Stimulated activated CD8-positive, alpha-beta memory T cell treated with anti-CD3 and anti-CD28 coated beads, Interleukin-7, amount 100 ng/mL, for 48 hours (primary cell): ENCODE measurements at places on chromosomes 7 and 10.

GRCh38 chr7:80603940-80604339 lies 34.5 kb upstream of the CD36 start:
- no peak for DNase-seq

DNA sequence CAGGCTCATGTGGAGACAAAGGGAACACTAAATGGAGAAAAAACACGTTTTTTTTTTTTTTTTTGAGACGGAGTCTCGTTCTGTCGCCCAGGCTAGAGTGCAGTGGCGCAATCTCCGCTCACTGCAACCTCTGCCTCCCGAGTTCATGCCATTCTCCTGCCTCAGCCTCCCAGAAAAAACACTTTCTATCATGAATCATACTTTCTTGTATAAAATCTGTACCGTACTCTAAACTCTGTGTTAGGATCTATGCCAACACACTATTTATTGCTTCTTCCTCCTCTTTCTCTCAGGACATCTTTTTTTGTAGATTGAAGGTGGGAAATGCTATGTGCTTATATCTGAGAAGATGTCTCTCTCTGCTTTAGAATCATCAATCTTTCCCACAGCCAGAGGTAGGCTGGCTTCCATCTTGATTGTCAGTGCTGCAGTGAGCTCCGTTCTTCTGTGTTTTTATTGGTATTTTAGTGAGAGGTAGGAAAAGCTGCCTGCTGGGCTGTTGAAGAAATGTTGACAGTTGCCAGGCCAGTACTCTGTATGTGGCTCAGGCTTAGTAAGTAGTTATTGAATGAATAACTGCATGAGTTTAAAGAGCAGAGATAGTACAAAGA lies 101.1 kb downstream of the GPR85 start:
- no peak for DNase-seq

- no peak for DNase-seq
Observed at GRCh38 chr7:42210779-42211178, 26.2 kb downstream of the GLI3 start.

- no peak for DNase-seq
Observed at GRCh38 chr7:1725199-1725690, 55.2 kb downstream of the ELFN1 start.

- no peak for DNase-seq
Observed at GRCh38 chr7:34191771-34192479, 286.6 kb downstream of the BMPER start.

GRCh38 chr10:83929399-83929798 lies 209.9 kb upstream of the GHITM start:
- DNase-seq = no peak

- no peak for DNase-seq
Observed at GRCh38 chr7:150923196-150923595, 54.9 kb downstream of the KCNH2 start.

- no peak for DNase-seq
Observed at GRCh38 chr7:151566897-151567320, 47.2 kb upstream of the RHEB start.

- no peak for DNase-seq
Observed at GRCh38 chr7:42485301-42485766, 248.3 kb upstream of the GLI3 start.

DNA sequence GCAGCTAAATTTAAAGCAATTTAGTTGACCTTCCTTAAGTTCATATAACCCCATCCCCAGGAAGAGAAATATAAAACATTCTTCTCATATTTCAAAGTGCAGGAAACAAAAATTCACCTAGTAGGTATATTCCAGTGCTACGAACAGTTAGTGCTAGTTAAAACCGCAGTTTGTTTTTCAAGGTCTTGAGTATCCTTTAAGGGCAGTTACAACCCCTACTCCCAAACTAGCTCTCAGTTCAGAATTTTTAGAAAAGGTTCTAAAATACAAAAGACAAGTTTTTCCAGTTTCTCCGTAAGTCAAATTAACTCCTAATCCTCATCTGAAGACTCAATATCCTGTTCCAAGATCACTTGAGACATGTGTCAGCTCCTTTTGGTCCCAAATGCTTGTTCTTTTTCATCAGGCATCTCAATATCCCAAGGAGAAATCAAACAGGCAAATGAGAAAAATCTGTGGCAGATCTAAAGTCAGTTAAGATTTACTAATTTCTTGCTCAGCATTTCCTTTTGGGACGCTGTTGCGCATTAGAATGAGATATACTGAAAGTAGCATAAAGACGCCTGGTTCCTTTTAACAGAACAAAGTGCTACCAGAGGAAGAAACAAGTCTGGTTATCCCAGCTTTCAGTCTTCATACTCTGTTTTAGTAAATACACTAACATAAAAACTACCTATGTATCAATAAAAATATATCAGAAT lies 51.8 kb downstream of the ARHGAP12 start:
- no peak for DNase-seq

- no peak for DNase-seq
Observed at GRCh38 chr10:117421985-117422384, 46.7 kb upstream of the PDZD8 start.

DNA sequence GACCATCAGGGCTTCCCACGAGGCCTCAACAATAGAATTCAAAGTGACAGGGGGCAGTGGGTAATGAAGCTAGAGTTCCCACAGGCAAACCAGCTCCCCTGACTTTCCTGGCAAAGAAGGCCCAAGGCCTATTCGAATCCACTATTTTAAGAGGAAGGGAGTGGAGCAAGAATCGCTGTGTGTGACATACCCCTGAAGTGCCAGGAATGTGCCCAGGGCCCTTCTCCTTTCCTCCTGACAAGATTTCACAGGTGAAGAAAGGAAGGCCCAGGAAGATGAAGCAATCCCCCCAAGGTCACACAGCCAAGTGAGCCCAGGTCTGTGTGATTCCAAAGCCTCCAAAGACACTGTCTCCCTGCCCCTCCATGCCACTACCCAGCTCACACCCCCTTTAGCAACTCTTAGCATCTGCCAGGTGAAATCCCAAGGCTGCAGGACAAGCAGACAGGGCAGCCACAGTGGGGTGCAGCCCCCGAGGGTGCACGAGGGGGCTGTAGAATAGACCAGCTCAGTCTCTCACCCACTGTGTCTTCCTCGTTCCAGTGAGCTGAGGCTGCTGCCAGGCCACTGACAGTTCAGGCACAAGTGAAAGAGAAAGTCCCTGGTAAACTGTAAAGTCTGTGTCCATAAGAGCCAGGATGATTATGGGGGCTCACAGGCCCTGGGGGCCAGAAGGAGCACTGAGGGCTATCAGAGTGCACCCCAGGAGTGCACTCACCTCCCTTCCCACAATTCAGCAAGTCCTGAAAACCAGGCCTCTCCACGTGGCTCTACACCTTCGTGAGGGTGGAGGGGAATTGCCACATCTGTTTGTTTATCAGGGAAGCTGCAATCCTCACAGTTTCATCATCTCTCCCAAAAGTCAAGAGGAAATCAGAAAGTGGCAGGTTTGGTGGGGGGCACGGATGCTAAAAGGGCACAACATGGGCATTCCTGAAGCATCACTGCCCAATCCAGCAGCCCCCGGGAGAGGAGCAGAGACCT lies 70.8 kb upstream of the ZMIZ1 start:
- no peak for DNase-seq
